Keratinocyte (primary cell): ENCODE measurements at places on chromosomes 5 and 9.

DNA sequence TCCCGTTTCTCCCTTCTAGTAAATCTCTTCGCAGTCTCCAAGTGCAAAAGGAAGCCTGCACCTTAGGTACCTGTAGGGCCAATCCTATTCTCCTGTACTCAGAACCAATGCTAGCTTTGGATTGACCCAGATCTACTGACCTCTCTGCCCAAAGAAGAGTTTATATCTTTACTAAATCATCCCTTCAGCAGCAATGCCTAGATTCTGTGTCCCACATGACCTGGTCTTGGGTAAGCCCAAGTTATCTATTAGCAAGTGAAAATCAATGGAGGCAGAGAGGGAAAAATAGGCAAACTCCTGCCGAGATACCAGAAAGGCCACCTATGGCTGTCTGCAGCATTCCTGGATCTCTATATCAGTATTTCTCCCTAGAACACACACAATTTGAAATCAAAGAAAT lies 60.0 kb downstream of the SUSD1 start:
- no peak for DNase-seq

DNA sequence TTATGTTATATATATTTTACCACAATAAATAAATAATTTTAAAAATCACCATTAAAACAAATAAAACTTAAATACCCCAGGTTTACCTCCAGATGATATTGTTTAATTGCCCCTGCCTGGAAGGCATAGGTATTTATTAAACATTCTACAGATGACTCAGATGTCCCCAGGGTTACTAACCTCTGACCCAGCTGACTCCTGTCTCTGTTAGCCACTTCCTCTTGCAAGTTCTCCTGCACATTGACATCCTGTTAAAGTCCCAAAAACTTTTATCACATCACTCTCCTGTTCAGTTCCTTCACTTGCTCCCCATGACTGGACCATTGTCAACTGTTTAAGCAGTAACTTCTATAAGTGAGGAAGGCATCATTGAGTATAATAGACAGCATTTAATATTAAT lies 37.0 kb upstream of the RAB3C start:
- DNase-seq, result no peak

DNA sequence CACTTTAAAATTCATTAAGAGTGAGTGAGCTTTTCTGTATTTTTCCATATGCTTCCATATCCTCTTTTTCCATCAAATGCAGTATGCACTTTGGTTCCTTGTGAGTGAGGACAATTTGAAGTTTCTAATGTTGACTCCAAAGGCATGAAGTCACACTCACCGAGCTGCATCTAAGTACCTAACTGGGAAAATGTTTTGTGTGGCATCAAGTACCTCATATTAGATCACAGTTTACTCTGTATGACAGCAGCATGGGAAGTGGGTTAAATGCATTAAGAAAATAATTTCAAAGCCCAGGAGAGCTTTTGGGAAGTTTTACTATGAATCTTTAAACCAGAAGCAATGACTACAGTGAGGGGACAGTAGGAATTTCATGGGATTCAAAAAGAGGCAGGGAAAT lies 207.0 kb downstream of the EFNA5 start:
- DNase-seq, result no peak

- DNase-seq, result no peak
Measured at GRCh38 chr5:54184806-54185205, 125.6 kb downstream of the ARL15 start.

GRCh38 chr5:10140195-10140973 lies 109.3 kb downstream of the ATPSCKMT start:
- no peak for DNase-seq

- no peak for DNase-seq
Measured at GRCh38 chr5:74953937-74954720, 87.9 kb upstream of the FAM169A start.

- no peak for DNase-seq
Measured at GRCh38 chr5:61823781-61824180, 482.2 kb upstream of the KIF2A start.

GRCh38 chr5:16675806-16676205 lies 59.0 kb upstream of the RETREG1 start:
- no peak for DNase-seq

DNA sequence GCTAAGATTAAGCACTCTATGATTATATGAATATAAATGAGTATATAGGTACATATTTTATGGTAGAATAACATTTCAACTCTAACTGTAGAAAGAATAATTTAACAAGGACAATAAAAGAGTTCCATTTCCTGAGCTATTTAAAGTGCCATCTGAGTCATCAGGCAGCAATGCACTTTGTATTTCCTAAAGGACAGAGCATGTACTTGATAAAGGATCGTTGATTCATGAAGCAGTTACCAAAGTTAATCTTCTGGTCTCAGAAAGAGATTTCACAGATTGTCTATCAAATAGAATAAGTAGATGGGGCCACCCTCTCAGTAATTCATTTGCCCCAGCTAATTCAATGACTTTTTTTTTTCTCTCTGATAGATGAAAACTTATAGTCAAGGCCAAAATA lies 747.8 kb downstream of the CDH18 start:
- no peak for DNase-seq

DNA sequence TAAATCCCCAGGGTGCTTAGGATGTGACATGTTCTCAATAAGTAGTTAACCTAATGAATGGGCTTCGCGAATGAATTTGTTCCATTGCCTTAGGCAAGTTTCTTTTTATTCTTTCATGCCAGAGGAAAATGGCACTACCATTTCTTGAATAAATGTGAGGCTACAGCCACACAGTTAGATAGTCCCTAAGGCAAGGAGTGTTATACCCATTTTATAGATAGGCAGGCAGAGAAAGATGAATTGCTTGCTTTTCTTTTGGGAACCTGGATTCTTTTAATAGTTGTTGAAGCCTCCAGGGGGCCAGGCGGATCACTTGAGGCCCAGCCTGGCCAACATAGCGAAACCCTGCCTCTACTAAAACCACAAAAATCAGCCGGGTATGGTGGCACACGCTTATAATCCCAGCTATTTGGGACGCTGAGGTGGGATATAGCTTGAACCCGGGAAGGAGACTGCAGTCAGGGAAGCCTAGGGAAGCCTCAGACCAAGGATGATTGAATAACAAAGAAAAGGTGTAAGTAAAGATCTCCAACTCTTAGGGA lies 943 bp downstream of the NOP16 start:
- no peak for DNase-seq

GRCh38 chr5:43769571-43770355 lies 166.8 kb downstream of the NNT start:
- no peak for DNase-seq

GRCh38 chr5:179142434-179143198 lies 82.4 kb downstream of the ZNF354C start:
- no peak for DNase-seq

DNA sequence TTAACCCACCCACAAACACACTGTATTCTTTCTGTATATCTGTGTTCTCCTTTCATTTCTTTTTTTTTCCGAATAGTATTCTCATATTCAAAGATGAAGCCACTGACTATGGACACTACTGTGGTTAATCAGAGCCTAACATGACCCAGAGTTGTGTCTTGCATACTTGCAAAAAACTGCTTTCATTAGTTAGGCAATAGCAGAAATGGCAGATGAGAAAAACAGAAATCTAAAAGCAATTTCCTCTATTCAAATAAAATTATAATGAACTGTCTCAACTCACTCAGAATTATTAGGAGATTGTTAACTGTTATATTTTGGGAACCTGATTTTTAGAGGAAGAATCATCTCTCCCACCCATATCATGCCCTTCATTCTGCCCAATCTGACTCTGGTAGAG lies 45.9 kb downstream of the FREM1 start:
- no peak for DNase-seq

GRCh38 chr5:124869426-124870033 lies 123.1 kb upstream of the ZNF608 start:
- DNase-seq, result no peak

DNA sequence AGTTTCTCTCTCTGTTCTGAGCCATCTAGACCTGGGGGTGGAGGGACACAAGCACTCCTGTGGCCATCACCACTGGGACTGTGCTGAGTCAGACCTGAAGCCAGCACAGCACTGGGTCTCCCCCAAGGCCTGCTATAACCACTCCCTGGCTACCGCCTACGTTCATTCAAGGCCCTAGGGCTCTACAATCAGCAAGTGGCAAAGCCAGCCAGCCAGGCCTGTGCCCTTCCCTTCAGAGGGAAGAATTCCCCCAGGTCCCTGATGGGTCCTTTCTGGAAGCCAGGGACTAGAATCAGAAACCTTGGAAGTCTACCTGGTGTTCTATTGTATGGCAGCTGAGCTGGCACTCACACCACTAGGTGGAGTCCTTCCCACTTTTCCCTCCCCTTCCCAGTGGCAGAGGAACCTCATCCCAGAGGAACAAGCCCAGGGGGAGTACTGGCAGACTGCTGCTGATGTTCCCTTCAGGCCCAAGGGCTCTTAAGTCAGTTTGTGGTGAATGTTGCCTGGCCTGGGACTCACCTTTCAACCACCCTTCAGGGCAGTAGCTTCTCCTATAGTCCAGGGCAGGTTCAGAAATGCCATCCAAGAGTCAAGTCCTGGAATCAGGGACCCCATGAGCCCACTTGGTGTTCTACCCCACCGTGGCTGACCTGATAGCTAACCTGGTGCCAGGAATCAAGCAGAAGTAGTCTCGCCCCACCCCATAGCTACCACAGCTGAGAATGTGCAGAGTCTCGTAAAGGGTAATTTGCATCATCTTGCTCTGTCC lies 20.0 kb downstream of the JMY start:
- DNase-seq, result no peak

GRCh38 chr9:99023231-99023630 lies 79.5 kb downstream of the COL15A1 start:
- no peak for DNase-seq

GRCh38 chr9:89815061-89815902 lies 210.5 kb downstream of the GADD45G start:
- no peak for DNase-seq

GRCh38 chr9:84819491-84819991 lies 150.0 kb downstream of the NTRK2 start:
- no peak for DNase-seq

DNA sequence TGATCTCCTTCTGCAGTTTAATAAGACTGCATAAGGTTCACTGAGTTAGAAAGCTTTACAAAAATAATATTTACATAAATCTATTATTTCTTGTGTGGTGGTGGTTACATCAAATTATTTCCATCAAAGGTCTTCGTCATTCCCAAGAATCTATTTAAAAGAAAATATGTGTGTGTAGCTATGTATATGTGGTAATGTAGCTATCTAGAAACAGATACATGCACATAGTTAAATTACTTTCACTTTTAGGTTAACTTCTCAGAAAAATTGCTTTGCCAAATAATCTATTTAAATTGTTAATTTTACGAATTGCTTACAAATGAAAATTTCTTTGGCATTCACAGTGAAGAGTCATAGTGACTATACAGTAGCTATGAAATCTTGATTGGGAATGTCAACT lies 633.2 kb downstream of the DMRTA1 start:
- no peak for DNase-seq

DNA sequence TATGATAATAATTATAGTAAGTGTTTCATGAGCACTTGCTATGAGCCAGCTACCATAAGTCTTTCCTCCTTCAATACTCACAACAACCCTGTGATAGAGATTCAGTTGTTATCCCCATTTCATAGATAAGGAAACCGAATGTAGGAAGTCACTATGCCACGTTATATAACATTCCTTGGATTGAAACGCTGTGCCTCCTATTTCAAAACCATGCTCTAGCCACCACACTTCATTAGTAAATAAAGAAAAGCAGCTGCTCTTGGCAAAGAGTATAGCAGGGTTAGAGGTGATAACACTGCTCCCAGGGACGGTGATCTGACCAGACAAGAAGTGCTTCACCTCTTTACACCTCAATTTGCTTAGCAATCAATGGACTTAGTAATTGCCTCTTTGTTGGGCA lies 5.5 kb downstream of the ADAMTS12 start:
- DNase-seq, result no peak

GRCh38 chr5:15524712-15525111 lies 24.7 kb downstream of the FBXL7 start:
- no peak for DNase-seq

DNA sequence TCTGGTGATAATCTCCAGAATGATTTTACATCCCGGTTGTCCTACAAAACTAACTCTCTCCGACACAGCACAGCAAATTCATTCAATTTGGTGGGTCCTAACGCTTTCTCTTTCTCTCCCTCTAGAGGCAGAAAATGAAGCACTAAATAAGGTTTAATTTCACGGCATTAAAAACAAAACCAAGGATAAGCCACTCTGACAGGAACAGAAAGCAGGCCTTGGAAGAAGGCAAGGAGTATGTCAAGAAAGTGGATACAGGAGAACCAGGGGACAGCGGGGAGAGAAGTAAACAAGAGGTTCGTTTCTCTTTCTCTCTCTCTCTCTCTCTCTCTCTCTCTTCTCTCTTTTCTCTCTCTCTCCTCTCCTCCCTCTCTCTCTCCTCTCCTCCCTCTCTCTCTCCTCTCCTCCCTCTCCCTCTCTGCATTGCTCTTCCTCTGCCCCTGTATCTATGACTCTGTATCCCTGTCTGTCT lies 49.8 kb downstream of the EBF1 start:
- no peak for DNase-seq

DNA sequence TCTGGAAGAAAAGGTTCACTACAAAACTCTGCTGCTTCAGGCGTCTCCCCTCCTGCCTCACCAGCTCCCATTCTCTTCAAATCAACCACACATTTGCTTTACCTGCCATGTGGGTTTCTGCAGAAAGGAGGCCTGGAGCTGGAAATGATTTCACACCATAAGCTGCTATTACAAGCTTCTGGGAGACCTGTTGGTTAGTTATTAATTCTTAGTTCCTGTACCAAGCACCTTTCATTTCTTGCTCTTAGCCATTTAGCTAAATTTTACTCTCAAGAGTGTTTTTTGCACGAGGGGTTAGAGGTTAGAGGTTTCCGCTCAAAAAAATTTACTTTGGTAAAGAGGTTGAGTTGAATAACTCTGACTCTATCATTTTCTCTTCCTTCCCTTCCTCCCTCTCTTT lies 70.3 kb downstream of the MAP1B start:
- no peak for DNase-seq

DNA sequence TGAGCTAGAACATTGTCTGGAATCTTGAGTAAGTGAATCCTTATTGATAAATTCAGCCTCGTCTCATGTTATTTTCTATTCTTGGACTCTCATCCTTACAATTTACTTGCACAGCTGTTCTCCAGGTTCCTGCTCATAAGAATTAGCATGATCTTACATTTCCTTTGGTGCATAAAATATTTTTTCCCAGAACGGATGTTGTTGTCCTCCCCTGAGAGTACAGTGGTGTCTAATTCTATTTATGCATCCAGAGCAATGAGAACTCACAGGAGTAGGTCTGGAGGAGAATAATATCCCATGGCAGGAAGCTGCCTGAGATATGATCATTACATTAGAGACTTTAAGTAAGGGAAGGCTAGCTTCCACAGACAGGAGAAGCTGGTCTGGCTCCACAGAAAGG lies 178.4 kb upstream of the MAST4 start:
- DNase-seq, result no peak

GRCh38 chr9:8895861-8896224 lies 1096.3 kb upstream of the DMAC1 start:
- DNase-seq, result no peak

- no peak for DNase-seq
Measured at GRCh38 chr9:37919246-37919955, 15.5 kb upstream of the SLC25A51 start.

- DNase-seq, result no peak
Measured at GRCh38 chr5:1235379-1235778, 10.2 kb downstream of the SLC6A18 start.
